Skeletal muscle cell (primary cell): ENCODE measurements at places on chromosomes 7 and 10.
A peak's percentile ranks its signal among the peaks of the same experiment; 100 is the strongest.

GRCh38 chr7:2930310-2931033 lies 86.4 kb upstream of the GNA12 start:
- no peak for DNase-seq

DNA sequence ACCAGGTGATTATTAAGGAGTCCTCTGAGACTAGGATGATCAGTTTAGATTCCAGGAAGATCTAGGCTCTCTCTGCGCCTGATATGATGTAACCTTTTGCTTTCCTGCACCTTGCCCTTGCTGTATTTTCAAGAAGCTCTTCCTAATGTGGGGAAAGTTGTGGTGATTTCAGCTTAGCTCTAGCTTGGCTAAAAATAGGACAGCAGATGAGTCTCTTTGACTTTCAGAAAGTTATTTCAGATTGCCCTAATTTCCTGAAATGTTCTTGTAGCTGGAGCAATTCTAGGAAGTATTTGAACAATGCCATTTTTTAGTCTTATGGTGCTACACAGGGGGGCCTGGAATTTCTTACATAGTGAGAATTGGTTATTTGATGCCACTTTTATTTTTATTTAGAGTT lies 3.8 kb downstream of the LCOR start:
- DNase-seq: no peak

DNA sequence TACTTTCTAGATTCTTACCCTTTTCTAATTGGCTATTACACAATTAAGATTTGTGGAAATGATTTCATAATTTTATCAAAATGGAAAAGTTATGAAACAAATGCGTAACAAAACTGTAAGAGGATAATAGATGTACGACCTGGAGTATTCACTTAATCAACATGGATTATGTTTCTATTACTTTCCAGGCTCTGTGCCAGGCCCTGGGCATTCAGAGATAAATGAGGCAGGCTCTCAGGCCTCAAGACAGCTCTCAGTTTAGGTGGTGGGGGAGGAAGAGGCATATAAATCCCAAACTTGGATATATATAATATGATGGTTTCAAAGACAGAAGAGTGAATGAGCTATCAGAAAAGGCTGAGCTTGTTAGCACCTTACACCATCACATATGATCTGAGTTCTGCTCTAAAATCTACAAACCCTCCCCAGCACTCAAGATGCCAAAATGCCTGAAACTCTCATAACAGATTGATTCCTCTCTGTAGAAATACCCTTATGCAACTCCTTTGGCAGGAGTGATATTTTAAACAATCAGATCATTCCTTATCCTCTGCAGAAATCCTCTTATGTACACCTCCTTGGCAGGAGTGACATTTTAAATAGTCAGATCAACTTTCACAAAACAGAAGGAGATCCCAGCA lies 42.5 kb downstream of the ACBD5 start:
- DNase-seq: no peak

DNA sequence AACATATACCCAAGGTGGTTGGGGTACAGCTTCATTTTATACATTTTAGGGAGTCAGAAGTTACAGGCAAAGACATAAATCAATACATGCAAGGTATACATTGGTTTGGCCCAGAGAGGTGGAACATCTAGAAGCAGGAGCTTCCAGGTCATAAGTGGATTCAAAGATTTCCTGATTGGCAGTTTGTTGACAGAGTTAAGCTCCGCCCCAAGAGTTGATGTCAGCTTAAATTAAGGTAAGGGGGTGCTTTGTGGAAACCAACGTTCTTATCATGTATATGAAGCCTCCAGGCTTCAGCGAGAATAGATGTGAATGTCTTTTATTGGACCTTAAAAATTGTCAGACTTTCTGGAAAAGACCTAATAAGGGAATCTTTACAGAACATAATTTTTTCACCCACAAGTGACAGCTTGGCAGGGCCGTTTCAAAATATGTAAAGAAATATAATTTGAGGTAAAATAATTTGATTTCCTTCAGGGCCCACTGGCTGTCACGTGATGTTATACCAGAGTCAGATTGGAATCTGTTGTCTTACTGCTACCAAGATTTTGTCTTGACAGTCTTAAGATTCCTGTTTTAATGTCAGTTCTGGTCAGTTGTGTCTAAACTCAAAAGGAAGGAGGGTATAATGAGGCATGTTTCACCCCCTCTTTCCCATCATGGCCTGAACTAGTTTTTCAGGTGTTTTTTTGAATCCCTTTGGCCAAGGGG lies 6.3 kb upstream of the PANK1 start:
- no peak for DNase-seq

GRCh38 chr10:102152545-102152890 lies 329 bp downstream of the NOLC1 start:
- DNase-seq: no peak

GRCh38 chr7:90876701-90877100 lies 280.6 kb downstream of the CDK14 start:
- DNase-seq: no peak

- no peak for DNase-seq
These were observed 4.7 kb downstream of the SUN1 start for GRCh38 chr7:837001-837400.

GRCh38 chr10:118287076-118287806 lies 54.9 kb downstream of the FAM204A start:
- DNase-seq: no peak

GRCh38 chr10:113283189-113283588 lies 269.7 kb upstream of the HABP2 start:
- no peak for DNase-seq

- DNase-seq: no peak
These were observed 225.0 kb downstream of the ELFN1 start for GRCh38 chr7:1894906-1895663.

DNA sequence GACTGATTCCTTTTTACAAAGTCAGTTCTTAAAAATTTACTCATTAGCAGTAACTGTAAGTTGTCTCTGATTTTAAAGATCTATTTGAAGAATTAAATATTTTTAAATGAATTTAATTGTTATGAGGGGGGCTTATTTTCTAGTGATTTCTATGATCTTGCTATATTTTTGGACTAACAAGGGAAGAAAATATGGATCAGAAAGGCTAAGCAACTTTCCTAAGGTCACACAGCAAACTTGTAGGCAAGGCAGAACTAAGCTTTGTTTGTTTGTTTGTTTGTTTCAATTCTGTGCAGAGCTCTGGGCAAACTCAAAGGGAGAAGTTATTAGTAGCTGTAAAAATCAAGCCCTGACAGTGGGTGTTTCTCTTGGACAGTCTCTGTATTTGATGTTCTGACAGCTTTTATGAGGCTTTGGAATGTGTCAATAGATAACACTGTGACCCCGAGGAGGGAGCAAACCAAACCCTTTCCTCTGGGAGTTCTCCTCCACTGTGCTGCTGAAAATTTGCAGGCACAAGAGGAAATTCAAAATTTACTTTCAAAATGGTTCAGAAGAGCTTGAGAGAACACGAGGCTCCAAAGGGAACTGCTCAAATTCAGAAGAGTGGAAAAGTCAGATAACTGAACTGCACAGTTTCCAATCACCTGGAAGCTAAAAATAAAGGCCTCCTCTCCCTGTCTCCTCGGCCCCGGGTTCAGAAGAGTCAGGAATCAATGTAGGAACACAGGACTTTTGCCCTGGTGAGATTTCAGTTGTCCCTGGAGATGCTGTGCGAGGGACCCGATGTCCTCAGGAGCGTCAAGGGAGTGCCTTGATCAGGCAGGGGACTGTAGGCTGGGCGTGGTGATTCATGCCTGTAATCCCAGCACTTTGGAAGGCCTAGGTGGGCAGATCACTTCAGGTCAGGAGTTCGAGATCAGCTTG lies 325.7 kb downstream of the GATA3 start:
- no peak for DNase-seq

GRCh38 chr10:9285690-9286089 lies 1231.2 kb downstream of the GATA3 start:
- no peak for DNase-seq

DNA sequence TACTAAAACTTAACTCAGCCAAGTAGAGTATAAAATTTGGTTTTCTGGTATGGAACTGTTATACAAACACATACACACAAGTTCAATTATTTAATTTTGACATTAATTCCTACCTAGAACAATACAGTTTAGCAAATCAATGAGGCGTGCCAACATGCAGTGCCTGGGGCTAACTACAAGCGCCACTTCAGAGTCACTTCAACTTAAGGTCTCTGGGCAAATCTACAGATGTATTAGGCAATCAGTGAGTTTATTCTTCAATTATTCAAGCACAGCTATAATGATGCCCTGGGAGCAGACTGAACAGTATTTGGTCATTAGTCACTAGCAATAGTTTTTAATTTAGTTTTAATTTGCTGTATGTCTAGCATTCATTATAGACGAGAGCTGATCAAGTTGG lies 51.6 kb downstream of the HIBADH start:
- no peak for DNase-seq

- no peak for DNase-seq
These were observed 307.7 kb downstream of the BICC1 start for GRCh38 chr10:58820386-58820785.

DNA sequence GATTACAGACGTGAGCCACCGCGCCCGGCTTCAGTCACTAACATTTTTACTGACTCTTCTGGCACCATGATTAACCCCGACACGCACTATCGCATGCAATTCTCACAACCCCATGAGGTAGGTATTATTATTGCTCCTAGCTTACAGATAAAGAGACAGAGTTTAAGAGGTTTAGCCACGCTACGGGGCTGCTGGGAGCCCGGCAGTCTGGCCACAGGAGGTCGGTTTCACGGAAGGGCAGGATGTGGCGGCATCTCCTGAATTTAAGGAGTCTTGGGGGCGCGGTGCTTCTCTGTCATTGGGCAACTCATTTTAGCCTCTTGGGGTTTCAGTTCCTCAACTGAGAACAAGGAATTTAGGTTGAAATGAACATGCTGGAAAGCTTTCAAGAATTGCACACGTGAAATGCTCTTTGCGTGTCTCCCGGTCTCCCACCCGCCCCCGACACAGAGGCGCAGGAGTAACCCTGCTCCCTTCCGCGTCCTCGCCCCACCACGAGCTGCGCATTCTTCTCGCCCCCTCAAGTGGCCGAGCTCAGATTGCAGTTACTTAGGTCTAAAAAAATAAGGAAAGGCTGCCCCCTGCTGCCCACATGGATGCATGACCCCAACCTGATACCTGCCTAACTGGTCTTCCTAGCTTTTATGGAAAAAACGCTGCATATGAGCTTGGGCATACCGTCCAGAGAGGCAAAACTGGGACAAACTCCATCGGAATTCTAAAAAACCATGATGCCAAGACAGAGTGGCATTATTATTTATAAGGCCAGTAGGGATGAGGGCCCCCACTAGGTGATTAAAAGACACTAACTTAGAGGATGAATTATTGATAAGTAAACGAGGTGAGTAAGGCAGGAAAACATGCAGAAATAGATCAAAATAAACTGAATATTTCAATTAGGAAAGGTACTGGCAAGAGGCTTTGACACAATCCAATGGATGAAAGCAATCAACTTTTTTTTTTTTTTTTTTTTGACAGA lies 12.4 kb downstream of the PRSS2 start:
- DNase-seq: peak; percentile 74

- DNase-seq: no peak
These were observed at the start of gene INA for GRCh38 chr10:103276896-103277712. TSS of gene INA (plus strand) at chr10:103277138. CDS start at chr10:103277212, 74 bp downstream.

- peak; percentile 16 for DNase-seq
These were observed 62.6 kb downstream of the EXOC4 start for GRCh38 chr7:133315332-133316040.

GRCh38 chr10:104080762-104081161 lies 4.9 kb downstream of the COL17A1 start:
- no peak for DNase-seq

DNA sequence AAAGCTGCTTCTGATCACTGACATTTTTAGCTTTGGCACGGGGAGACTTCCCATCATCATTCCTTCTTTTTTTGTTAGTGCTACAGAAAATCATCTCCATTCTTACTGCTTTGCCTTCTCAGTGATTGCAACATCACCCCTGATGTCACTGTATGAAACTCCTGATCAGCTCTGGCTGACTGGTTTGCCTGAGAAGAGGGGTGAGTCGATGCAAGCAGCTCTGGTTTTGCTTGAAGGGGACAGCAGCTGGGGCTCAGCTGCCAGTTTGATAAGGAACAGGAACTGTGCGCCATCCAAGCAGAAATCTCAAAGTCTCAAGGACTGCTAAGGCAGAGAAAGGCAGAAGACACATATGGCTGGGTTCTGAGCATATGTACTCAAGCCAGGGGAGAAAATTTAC lies 808.5 kb upstream of the CELF2 start:
- peak; percentile 68 for DNase-seq

DNA sequence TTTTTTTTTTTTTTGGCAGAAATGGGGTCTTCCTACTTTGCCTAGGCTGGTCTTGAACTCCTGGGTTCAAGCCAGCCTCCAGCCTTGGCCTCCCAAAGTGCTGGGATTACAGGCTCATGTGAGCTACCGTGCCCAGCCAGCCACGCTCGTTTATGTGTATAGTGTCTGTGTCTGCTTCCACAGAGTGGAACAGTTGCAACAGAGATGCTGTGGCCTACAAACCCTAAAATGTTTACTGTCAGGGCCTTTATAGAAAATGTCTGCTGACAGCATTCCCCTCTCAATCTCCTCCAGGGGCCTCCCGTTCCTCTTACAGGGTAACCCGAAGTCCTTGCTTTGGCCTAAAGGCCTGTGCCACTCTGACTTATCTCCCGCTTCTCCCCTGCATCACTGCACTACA lies 87.6 kb upstream of the LEP start:
- DNase-seq: no peak

- no peak for DNase-seq
These were observed 13.0 kb upstream of the SP4 start for GRCh38 chr7:21414795-21415393.

GRCh38 chr7:28440055-28440601 lies 27.8 kb downstream of the CREB5 start:
- DNase-seq: no peak

GRCh38 chr7:83487801-83488200 lies 161.1 kb downstream of the SEMA3E start:
- no peak for DNase-seq

GRCh38 chr7:50404392-50404791 lies 45.8 kb downstream of the FIGNL1 start:
- DNase-seq: no peak

DNA sequence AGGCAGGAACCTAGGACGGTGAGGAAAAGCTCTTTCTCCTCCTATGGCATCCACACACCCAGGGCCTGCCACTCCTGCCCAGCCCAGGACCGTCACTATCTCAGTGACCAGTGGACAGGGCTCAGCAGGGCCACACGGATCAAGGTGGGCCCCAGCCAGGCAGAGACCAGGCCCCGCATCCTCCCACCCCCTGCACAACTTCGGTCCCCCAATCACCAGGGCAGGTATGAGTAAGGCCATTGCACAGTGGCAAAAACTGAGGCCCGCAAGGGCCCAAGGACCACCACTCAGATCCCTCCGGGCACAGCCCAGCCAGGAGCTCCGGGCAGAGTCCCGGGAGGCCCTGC lies 30.3 kb downstream of the OAT start:
- no peak for DNase-seq

- no peak for DNase-seq
These were observed 39.0 kb upstream of the KIF5B start for GRCh38 chr10:32095116-32095733.

- DNase-seq: no peak
These were observed 71.1 kb upstream of the EMX2 start for GRCh38 chr10:117471344-117471874.

DNA sequence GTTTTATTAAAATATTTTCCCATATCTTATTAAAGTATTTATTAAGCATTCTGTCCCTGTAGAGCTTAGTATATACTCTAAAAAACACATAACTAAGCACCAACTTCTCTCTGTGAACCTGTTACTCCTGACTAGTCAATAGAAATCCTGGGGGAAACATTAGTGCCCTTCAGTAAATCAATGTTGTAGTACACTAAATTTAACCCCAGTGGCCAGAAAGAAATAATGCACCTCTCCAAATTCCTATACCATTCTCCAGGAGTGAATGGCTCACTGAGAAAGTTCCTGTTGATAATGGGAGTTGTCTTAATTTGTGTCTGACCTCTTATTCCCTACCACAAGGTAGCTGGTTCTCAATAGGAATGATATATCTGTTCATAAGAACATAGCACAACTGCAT lies 188.2 kb downstream of the SEMA3D start:
- no peak for DNase-seq
